ENCODE measurements at places on chromosomes 1 and 21.

DNA sequence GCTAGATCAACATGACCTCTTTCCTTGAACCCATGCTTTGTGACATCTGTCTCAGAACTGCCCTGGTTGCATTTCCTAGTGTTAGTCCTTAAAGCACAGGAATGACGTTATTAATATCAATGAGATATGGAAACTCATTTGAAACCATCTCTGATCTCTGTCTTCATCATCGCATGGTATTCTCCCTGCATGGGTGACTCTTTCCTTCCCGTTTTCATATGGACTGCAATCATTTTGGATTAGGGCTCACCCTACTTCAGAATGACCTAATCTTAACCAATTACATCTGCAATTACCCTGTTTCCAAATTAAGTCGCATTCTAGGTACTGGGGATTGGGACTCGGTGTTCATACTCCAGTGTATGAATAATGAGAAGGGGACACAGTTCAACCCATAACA lies 41.7 kb upstream of the DISC1 start:
- DNase-seq = no peak

- no peak for DNase-seq
Observed at GRCh38 chr1:106571109-106571508, 485.4 kb upstream of the PRMT6 start.

- DNase-seq = peak; percentile 81
Observed at GRCh38 chr21:33894736-33895288, 20.8 kb downstream of the ATP5PO start.

DNA sequence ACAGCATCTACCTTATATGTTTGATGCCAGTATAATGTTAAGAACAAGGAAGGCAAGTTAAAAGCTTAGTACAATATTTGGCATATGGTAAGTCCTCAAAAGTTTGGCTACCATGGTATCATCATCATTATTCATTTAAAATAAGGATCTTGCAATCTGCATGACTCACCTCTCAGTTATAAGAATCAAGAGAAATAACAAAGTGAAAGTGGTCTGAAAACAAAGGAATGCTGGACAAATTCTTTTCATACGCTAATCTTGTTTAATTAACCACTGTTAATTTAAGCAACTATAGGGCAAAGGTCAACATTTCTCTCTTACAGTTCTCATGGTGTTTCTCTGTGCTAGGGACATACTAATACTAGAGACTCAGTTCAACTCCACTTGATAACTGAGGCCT lies 13.0 kb upstream of the CLDN19 start:
- no peak for DNase-seq

DNA sequence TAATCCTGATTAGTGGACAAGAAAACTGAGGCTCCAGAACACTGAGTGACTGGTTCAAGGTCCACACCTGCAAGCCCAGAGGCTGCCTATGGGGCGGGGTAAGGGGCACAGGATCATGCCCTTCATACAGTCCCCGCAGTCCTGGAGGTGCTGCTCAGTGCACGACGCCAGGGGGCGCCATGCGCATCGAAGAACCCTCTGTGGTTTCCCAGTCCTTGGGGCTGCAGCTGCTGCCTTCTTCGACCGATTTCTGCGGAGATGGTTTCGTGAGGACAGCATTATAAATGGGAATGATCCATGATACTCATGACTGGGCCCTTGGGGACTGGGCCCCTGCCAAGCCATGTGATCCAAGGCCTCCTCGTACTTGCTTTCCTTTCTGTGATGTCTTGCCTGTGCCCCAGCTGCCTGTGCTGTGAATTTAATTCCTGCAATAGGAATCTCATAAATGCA lies 37.1 kb upstream of the ARHGEF10L start:
- peak; percentile 83 for DNase-seq

DNA sequence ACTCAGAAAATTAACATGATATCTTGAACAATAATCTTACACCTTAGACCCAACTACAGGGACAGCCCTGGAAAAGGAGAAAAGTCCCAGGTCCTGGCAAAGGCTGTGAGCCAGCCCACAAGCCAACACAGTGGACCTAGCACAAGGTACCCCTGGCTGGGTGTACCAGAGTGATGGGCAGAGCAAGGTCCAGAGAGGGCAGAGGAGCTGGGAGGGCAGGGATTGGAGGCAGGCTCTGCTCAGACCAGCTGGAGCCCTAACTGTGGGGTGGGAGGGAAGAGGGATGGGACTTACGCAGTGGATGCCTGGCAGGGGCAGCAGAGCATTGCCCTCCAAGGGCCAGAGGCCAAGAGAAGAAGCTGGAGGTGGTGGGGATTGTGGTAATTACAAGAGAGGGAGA lies 101.6 kb downstream of the KCND3 start:
- no peak for DNase-seq

DNA sequence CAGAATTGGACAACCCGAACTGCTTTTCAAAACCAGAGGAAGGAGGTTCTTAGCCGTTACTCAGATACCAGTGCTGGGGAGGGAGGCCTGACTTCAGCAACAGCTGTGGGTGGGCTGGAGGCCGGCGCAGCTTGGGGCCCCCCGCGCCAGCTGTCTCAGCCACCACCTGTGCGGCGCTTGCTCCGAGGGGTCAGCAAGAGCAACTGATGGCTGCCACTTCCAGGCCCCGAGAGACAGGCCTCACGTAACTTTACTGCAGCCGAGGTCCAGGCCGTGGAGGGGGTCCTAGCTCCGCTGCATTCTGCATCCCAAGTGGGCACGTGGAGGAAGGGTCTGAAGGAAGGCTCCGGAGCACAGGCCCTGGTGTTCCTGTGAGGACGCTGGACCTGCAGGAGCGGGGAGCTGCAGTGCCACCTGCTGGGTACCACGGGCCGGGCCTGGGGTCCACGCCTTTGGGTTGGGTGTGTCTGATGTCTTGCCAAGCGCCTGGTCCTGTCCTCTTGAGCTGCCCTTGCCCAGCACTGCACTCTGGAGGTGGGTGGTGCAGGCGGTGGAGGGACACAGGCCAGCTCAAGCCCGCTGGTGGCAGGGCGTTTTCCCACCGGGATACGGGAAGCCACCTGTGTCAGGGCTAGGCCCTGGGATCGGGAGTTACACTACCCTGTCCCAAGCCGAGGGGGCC lies 9.8 kb downstream of the THAP3 start:
- DNase-seq = peak; percentile 63

DNA sequence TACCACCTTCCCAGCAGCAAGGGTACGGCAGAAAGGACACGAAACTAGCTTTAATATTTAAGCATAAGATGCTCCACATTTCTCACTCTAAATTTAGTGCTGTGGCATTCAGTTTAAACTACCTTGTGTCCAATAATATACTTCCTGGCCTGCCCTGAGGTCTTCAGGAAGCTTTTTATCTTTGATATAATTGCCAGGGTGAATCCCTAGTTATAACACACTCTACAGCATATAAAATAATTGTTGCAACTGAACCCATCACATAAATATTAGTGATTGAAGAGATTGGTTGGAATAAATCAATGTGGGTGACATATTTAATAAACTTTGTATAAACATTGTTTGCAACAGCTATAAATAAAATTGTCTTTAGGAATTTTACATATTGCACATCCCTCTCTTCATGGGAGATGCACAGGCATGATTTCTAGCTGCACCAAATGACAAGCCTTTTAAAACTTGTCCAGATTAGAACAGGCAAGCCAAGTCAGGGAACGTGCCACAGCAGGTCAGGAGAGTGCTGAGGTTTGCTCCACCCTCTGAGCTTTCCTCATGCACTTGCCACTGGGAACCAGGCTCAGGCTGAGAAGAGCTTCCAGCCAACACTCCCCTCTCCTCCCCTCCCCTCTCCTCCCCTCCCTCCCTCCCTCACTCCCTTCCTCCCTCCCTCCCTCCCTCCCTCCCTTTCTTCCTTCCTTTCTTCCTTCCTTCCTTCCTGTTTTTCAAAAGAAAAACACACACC lies 623.2 kb upstream of the PKN2 start:
- no peak for DNase-seq

DNA sequence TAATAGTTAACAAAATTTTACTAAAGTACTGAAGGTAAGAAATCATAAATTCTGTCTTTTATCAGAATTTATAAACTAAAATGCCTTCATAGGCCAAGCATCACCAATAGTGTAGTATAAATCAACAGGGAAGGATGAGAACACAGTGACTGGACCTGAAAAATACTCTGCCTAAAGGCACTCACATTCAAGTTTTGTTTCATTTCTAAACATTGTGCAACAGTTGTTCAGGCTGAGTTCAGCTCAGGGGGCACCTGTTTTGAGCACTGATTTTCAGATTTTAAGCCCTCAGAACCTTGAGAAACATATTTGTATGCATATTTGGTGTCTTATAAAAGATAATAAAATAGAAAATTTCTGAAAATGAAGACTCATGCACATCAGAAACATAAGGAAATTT lies 12.4 kb downstream of the ACBD6 start:
- no peak for DNase-seq

- DNase-seq = no peak
Observed at GRCh38 chr1:6657138-6657537, 32.5 kb downstream of the THAP3 start.

DNA sequence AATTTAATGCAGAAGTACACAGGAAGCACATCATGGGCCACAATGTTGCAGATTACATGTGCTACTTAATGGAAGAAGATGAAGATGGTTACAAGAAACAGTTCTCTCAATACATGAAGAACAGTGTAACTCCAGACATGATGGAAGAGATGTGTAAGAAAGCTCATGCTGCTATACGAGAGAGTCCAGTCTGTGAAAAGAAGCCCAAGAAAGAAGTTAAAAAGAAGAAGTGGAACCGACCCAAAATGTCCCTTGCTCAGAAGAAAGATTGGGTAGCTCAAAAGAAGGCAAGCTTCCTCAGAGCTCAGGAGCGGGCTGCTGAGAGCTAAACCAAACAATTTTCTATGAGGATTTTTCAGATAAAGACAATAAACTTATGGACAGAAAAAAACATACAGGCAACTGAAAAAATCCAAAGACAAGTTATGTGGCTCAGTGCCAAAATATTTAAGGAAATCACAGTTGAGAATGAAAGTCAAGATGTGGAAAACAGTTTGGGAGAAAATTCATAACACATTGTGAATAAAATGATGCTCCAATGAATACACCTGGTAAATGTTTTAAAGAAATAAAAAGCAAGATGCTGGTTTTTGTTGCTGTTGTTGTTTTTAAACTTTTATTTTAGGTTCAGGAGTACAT lies 2.8 kb upstream of the ZNF644 start:
- DNase-seq = no peak

DNA sequence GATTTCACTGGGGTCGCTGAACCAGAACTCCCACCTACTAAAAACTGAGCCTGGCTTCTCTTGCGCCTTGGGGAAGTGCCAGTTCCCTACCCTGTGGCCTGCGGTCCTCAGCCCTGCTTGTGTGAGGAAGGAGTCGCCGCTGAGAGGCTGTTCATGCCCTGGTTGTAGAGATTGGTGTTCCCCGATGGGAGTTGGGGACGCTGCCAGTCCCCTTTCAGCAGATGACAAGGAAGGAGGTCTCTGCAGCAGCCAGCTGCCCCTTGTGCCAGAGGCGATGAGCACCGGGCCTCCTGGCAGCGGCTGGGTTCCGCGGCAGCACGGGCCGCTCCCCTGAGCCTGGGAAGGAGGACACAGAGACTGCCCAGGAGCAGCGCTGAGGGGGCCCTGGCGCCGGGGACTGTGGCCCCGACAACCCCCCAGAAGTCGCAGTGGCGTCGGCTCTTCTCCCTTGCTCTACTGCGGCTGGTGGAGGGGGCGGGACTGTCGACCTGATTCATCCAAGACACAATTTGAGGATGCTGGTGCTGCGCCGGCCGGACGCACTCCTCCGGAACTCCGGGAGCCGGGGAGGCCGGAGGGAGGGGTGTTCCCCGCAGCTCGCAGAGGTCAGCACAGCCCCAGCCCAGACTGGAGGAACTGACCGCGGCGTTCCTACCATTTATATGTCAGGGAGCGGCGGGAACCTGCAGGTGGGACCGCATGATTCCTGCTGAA lies 12.0 kb upstream of the ADORA3 start:
- DNase-seq = peak; percentile 64

GRCh38 chr21:27671207-27671606 lies 704.3 kb upstream of the ADAMTS5 start:
- DNase-seq = no peak

GRCh38 chr21:37627074-37627473 lies 260.5 kb downstream of the DYRK1A start:
- DNase-seq = no peak

DNA sequence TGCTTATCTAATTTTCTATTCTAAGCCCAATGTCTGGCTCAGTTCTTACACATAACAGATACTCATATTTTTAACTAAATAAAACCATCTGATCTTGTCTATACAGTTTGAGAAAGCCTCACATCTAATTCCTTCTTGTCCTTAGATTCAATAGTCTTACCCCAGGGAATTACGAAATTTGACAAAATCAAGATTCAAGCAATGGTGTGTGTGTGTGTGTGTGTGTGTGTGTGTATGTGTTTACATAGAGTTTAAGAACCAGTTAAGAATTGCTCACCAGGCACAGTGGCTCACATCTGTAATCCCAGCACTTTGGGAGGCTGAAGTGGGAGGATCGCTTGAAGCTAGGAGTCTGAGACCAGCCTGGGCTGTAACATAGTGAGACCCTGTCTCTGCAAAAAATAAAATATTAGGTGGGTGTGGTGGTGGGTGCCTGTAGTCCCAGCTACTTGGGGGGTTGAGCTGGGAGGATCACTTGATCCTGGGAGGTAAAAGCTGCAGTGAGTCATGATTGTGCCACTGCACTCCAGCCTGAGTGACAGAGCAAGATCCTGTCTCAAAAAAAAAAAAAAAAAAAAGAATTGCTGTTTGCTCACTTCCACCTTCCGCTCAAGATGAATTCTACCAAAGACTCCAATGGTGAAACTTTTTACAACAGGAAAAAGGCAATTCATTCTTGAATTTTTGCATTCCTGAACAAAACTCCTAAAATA lies 6.2 kb downstream of the WDR64 start:
- DNase-seq = no peak

DNA sequence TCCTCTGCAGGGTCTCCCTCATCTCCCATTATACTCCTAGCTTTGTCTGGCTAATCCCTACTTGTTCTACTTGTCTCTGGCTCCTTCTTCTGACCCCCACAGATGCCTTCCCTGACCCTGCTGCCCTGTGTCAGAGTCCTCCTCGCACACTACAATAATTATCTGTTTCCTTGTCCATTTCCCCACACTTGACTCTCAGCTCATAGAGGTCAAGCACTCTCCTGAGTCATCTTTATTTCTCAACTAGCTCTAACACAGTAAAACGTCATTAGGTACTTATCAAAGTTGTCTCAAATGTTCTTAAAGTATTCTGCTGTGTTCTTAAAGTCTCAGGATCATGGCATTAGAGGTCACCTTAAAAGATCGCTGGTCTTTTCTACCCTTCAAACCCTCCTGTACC lies 47.1 kb downstream of the C8A start:
- DNase-seq = no peak

DNA sequence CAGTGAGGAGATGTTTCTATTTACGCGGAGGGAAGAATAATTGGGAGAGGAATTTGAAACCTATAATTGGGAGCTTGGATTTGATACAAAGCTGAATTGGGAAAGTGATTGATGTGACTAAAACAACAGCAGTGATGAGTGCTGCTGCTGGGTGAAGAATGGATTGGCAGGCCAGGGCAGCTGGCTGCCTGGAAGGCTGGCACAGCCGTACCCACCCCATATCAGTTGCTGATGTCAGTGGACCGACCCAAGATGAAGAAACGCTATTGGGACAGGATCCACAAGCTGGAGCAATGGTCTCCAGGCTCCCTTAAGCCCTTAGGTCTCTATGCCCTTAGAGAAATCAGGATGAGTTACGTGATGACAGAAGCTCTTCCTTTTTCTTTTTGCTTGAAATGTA lies 47.4 kb downstream of the GRIK1 start:
- DNase-seq = no peak

- DNase-seq = no peak
Observed at GRCh38 chr1:156464825-156465452, 35.6 kb downstream of the MEF2D start.
